ENCODE measurements at places on chromosomes 11 and 22. TPM values are rescaled to one million over a fixed set of nuclear protein-coding genes. Genes with fewer than 3 reads are reported as not detected.

ISX gene
- not detected for polyA plus RNA-seq

LDHAL6A gene
- 0.14 TPM for polyA plus RNA-seq

- DNase-seq, result no peak
These were observed 109.4 kb downstream of the GRIA4 start for GRCh38 chr11:105719073-105719822.

KIAA1671 gene
- 34.8 TPM for polyA plus RNA-seq

- no peak for DNase-seq
These were observed 137.3 kb downstream of the WNT11 start for GRCh38 chr11:76069001-76069400.

GRCh38 chr11:16902781-16903378, 111.3 kb downstream of the PLEKHA7 start:
- no peak for DNase-seq

- no peak for DNase-seq
These were observed 22.9 kb downstream of the RSPH14 start for GRCh38 chr22:23118647-23119493.

KCNQ1OT1 gene
- 1.3 TPM for polyA plus RNA-seq

GRCh38 chr11:6413791-6414201, 5.1 kb downstream of the APBB1 start:
- no peak for DNase-seq

Data from forelimb muscle (tissue), 1 donor.